Activated CD4-positive, alpha-beta T cell treated with anti-CD3 and anti-CD28 coated beads, Interleukin-2, amount 50 U/mL, for 1 hour (primary cell): ENCODE measurements at places on chromosomes 1 and 21.
A peak's percentile ranks its signal among the peaks of the same experiment; 100 is the strongest.

- no peak for DNase-seq
These were observed 241.6 kb downstream of the SIPA1L2 start for GRCh38 chr1:232388363-232388762.

GRCh38 chr1:4655674-4656532, 1.5 kb downstream of the AJAP1 start:
- no peak for DNase-seq

- no peak for DNase-seq
These were observed 14.0 kb downstream of the BCAR3 start for GRCh38 chr1:93667642-93668041.

- DNase-seq: no peak
These were observed 55.4 kb downstream of the KANK4 start for GRCh38 chr1:62263814-62264353.

DNA sequence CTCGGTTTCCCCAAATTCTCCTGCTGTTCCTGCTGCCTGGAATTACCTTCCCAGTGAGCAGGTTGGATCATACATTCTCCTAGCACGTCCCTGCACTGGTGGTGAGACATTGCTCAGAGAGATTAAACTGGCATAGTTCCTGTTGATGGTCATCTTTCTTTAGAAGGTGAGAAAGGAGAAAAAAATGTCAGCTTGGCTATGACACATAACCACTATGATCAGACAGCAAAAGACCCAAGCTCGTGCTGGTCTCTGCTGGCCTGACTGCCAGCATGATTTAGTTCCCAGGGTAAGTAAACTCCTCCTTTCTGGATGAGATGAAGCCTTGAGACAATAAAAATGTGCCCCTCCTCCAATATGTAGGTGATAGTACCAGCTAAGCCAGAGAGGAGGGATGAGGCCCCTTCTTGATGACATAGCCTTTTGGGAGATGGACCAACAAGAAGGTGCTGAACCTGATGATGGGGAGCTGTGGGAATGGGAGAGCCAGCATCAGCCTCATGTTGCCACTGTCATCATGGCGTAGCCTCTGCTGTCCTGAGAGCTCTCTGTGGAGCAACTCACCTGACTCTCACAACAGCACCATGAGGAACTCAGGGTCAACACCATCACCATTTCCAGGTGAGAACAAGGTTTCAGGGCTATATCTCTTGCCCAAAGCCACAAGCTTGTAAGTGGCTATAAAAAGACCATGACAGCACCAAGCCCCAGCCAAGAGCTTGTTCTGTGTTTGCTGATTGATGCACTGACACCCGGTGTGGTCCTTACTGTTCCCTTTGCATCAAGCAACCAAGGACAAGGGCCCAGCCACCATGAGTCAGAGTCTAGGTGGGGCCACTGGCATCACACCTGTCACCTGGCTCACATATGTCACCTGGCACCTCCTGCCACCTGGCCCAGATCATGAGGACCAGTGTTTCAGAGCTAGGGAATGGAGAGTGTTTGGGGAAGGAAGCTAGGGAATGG, 200.0 kb downstream of the MATN1 start:
- DNase-seq: no peak

DNA sequence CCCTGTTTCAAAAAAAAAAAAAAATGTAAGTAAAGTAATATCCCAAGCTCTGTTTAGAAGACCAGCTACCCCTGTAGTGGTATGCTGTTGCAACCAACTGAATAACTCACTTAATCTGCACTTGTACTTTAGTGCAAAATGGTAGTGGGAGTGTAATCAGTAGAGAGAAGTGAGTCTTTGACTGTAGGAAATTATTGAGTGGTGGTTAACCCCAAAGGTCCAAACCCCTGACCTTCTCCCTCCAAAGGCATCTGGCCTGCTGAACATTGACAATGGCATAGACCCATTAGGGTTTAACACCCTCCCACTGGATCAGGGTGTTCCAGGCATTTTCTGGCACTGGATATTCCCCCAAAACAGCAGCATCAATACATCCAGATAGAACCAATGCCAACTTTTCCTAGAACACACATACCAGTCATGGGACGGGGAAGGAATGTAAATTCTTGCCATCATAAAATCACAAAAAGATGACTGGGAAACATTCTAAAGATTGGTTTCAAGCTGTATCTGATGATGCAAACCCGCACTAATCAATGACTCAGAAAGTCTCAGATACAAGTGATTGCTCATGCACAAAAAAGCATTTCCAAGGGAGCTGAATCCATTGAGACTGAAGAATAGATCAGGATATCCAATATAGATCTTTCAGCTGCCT, 110.3 kb downstream of the MRPL39 start:
- no peak for DNase-seq

DNA sequence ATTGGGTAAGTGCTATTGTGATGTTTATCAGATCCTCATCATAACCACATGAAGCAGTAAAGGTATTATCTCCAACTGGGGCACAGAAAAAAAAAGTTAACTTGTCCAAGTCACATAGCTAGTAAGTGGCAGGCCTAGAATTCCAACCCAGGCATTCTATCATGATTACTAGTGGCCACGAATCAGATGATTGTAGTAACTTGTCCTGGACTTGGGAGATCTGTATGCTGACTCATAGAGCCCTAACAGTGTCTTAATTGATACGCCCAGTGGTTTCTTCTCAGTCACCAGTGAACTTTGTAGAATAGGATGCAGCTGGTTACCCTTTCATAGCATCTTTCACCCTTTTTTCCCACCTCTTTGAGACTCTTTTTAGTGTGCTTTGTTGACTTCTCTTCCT, 91.1 kb upstream of the UBE2U start:
- DNase-seq: no peak

DNA sequence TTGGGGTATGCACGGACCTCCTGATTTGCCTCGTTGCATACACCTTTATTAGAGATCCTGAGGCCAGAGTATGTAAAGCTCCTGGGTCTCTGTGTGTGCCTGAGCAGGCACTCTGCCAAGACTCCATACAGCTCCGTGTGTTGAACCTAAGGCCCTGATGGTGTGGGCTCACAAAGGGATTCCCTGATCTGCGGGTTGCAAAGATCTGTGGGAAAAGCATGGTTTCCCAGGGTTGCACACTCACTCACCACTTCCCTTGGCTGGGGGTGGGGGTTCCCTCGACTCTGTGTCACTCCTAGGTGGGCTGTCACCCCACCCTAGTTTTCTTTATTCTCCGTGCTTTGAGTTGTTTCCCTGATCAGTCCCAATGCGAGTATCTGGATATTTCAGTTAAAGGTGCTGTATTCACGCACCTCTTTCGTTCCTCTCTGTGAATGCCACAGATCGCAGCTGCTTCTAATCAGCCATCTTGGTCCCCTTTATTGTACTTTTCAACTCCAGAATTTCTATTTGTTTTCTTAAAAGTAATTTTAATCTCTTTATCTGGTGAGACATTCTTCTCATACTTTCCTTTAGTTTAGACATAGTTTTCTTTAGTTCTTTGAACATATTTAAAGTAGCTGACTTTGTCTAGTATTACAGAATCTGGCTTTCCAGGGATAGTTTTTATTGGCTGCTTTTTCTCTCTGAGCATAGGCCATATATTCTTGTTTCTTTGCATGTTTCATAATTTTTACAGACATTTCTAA, 39.0 kb upstream of the F3 start:
- DNase-seq: no peak

- no peak for DNase-seq
These were observed 18.0 kb upstream of the COX20 start for GRCh38 chr1:244817415-244817894.

DNA sequence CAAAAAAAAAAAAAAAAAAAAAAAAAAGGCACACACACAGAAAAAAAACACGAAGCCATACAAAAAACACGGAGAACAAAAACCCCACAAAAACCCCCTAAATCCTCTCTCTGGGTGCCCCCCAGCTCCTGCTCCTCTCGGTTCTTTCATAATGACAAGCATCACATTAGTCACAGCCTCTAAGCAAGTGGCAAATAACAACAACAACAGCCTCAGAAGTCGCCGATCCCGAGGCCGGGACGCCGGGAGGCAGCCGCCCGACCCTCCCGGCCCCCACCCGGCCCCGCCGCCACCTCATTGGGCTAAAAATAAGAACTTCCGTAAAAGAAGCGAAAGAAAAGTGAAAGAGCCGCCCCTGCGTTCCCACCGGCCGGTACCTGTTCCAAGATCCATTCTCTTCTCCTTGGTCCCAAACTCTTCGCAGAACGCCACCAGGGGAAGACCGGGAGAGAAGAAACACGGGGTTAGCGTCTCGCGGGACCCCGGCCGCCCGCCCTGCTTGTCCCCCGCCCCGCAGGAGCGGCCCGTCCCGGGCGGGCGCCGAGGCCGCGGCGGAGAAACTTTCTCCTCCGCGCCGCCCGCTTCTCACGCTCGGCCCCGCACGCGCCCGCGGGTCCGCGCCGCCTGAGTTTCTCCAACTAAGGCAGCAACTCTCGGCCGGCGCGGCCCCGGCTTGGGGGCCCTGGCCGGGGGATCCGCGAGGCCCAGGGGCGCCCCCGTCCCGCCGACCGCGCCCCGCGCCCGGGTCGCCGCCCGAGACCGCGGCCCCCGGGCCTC, 102.8 kb downstream of the CASZ1 start:
- peak; percentile 27 for DNase-seq
